Renal cortex interstitium (tissue), 15 donors: ENCODE measurements at places on chromosomes 6 and 20. TPM values are rescaled to one million over a fixed set of nuclear protein-coding genes. Genes with fewer than 3 reads are reported as not detected.

Gene ANKRD60
- not detected for polyA plus RNA-seq

Gene EDN3
- polyA plus RNA-seq: 5.1 TPM

DNA sequence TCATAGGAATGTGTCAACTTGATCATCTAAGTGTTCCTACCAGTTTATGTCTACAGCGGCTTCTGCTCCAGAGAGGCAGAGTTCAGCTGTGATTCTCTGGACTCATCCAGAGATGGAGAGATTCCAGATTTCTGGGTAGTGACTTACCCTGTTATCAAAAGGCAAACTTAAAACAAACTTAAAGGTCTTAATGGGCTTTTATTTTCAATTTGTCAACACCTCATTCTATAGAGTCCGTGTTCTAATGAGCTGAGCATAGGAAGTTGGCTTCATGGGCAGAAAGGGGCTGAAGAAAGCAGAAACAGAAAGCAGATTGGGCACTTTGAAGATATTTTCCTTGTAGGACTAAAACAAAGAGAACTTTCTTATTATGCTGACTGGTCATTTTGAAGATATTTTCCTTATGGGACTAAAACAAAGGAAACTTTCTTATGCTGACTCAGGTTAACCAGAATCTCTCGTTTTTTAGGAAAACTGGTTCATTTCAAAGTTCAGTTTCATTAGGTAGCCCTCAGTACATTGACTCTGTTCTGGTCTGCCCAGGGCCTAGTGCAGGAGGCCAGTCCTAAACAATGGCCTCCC, 185.1 kb downstream of the CDH26 start:
- no peak for DNase-seq

DNA sequence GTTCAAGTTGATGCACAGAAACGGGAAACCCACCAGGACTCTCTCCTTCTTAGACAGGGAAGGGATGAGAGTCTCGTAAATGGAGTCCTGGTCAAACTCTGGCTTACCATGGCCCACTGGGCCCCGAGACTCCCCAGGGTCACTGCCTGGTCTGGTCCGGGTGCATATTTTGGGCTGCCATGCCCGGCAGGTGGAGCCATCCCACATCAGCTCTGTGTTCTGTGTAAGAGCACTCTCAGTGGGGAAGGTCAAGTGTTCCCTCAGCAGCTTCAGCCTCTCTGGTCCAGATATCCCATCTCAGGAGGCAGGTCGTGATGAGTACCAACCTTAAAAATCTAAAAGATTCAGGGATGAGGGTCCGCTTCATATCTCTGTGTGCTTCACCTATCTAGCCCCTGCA, 138.8 kb downstream of the EDN3 start:
- no peak for DNase-seq

Gene UST
- polyA plus RNA-seq: 9.9 TPM

GRCh38 chr20:31560746-31561598, 44.1 kb upstream of the ID1 start:
- DNase-seq: no peak
